ENCODE measurements at places on chromosomes 11 and 22. TPM values are rescaled to one million over a fixed set of nuclear protein-coding genes. Genes with fewer than 3 reads are reported as not detected.

The SEPTIN5 gene
- 34.6 TPM for total RNA-seq

The RCOR2 gene
- 0.29 TPM for total RNA-seq

The GLYATL2 gene
- total RNA-seq, result not detected

The CSRP3 gene
- not detected for total RNA-seq

The OR4B1 gene
- not detected for total RNA-seq

The USH1C gene
- not detected for total RNA-seq

The SERPIND1 gene
- total RNA-seq, result not detected

The PVALB gene
- total RNA-seq, result not detected

The DKK3 gene
- 251 TPM for total RNA-seq

The NAALAD2 gene
- 0.29 TPM for total RNA-seq

The GRAP2 gene
- total RNA-seq, result not detected

The BATF2 gene
- total RNA-seq, result 0.98 TPM

The KRTAP5-11 gene
- not detected for total RNA-seq

The OR6A2 gene
- total RNA-seq, result 0.38 TPM

The WNT7B gene
- total RNA-seq, result not detected
